ENCODE measurements at places on chromosomes 1 and 21.

GRCh38 chr1:62398377-62398776 lies 38.5 kb upstream of the USP1 start:
- DNase-seq: no peak

GRCh38 chr1:33610391-33610790 lies 137.9 kb downstream of the ZSCAN20 start:
- no peak for DNase-seq

GRCh38 chr1:29354511-29355098 lies 118.3 kb downstream of the PTPRU start:
- no peak for DNase-seq

GRCh38 chr1:156592910-156593660 lies 1.5 kb downstream of the NAXE start:
- no peak for DNase-seq

DNA sequence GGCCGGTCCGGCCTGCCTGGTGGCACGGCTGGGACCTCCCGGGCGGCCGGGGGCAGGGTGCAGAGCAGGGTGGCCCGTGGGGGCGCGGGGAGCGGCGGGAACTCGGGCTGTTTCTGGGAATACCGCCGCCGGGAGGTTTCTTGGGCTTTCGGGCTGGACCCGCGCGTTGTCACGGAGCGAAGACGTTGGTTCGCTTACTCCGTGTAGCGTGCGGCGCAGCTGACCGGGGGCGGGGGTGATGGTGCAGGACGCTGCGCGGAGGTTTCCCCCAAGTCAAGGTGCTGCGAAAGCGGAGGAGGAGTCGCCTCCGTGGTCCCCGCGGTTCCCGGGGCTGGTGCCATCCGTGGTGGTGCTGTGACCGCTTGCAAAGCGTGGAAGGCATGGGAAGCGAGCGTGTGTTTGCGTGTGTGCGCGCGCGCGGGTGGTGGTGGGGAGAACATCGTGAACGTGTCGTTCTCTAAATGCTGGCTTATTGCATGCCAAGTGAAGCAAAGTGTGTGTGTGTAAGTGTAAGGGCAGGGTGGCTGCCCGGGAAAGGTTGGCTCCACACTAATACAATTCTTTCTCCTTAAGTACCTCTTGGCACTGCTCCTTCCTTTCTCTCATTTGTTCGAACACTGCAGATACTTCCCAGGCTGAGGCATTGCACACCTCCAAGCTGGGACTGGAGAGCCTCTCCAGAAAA lies 1.1 kb downstream of the RYR2 start:
- DNase-seq: no peak

DNA sequence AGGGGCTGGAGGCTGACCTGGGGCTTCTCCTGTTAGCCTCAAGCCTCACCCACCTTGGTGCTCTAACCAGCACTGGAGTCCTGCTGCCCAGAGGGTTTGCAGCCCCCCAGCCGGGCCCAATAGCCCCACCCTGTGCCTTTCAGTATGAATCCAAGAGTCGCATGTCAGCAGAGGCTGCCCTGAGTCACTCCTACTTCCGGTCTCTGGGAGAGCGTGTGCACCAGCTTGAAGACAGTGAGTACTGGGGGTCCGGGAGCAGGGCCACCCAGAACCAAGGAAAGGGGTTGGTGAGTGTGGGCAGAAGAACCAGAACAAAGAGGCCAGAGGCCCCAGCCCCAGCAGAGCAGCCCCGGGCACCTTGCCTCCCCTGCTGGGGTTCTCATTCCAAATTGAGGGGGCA lies 25.6 kb downstream of the CDK18 start:
- no peak for DNase-seq

DNA sequence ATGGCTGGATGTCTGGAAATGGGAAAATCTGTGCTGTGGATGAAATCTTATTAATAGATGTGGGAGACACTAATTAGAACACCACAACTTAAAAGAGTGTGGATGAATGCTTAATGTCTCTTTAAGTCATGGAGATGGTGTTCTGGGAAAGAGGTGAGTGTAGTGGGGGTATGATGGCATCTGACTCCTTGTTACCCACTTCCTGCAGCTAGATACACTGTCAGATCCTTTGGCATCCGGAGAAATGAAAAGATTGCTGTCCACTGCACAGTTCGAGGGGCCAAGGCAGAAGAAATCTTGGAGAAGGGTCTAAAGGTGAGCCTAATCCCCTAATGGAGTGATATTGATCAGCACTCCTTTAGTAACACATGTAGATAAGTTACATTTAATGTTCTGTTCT lies 2.0 kb downstream of the RPL11 start:
- DNase-seq: no peak

DNA sequence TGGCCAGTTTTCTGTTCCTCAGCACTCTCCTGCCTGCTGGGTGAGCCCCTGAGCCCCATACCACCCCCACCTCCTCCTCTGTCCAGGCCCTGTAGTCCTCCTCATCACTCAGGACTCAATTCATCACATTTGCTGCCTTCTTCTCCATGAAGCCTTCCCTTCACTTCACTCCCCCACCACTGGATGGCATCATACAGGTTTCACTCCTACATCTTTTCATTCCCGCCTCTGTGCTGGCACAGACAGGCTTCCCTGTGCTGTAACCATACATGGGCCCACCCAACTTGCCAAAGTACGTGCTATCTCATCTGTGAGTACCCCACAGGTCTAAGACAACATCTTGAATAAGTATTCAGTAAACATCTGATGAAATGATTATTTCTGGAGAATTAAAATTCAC lies 56.9 kb downstream of the SLC45A1 start:
- DNase-seq: no peak

DNA sequence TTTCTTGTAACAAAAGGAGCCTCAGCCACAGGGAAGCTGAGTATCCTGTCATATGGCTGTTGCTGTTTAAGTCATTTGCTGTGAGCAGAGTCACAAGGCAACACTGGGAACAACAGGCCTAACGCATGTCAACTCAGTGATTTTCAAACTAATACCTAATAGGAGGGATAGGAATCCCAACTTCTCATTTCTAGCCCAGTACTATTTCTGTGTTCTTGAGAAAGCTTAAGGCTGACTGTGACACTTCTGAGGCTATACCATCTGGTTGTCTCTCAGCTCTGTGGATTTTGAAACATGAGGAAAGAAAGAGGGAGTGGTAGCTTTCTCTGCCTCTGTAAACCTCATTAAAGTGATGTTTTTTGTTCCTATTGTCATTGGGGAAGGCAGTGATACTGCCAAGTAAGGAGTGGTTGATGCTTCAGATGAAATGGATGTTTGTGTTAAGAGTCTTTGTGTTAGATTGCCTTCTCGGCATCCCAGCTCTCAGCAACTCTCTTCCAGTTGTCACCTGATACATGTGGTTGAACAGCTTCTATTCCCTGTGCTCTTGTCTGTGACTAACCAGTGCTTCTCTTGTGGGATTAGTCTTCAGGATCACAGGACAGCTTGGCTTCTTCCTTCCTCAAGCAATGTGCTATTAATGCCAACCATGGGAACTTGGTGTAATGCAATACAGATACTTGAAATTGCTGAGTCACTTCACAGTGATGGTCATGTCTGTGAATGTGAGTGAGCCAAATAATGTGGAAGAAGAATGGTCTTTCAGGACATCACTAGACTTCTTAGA lies 166.8 kb upstream of the IVNS1ABP start:
- no peak for DNase-seq

GRCh38 chr1:240562111-240562590 lies 49.8 kb downstream of the GREM2 start:
- no peak for DNase-seq

All from stimulated activated CD8-positive, alpha-beta memory T cell treated with anti-CD3 and anti-CD28 coated beads, Interleukin-12 subunit alpha, Interleukin-12 subunit beta, amount 100 ng/mL, for 1 hour (primary cell).